ENCODE measurements at places on chromosomes 13 and 19. TPM values are rescaled to one million over a fixed set of nuclear protein-coding genes. Genes with fewer than 3 reads are reported as not detected.

The HNRNPM gene
- total RNA-seq: 102 TPM

The TFDP1 gene
- 38.8 TPM for total RNA-seq

The ADAT3 gene
- 2.1 TPM for total RNA-seq

The SYDE1 gene
- 16.4 TPM for total RNA-seq

The ZNF626 gene
- 8.6 TPM for total RNA-seq

The CALR3 gene
- not detected for total RNA-seq

The ZNF790 gene
- total RNA-seq: 7.8 TPM

The TGFBR3L gene
- total RNA-seq: 3.0 TPM

The COL4A2 gene
- total RNA-seq: 165 TPM

The FAM216B gene
- total RNA-seq: 0.22 TPM

Measured in cardiac septum (tissue), 1 donor.